ENCODE measurements at places on chromosomes 11 and 22.

GRCh38 chr11:69636512-69637197, 4.3 kb upstream of the CCND1 start:
- DNase-seq, result peak; percentile 92

DNA sequence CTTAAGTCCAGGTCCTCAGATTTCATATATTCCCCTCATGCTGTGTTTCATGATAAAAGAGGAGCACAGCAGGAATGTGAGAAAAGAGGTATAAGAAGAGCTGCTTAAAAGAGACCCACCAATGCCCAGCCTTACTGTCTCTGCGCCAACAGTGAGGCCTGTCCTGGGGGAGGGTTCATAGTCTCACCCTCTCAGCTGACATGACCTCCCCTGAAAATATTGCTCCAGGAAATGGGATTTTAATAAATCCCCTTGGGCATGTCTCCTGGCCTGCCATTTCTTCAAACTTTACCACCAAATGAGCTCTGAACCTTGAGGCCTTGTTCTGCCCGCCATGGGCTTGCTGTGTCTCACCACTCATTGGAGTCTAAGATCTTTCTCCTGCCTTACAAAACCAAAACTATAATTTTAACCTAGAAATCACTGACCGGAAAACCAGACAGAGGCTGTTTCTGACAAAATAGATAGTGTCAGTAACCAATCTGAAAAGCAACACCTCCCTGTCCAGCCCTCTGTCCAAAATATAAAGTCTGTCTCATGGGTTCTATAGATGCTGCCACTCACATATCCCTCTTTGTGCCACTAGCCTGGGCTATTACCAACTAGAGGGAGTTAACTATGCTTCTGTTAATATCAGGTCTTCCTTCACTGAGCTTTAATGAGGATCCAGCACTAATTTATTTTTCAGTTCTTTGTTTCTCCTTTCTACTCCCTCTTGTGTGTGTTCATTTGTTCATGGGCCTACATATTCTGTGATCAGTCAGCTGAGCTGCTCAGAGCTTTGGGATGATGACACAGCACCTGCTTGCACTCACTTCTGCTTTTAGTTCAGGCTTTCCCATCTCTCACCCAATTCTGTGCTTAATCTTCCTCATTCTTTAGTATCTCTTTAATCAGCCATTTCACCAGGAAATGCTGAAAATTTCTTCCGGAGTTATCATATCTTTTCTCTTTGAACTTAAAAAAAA, at the start of gene OR2AG2:
Gene OR2AG2, minus strand, starts transcription at position 51 of the 968 bp plus-strand sequence. CDS start 3,019 bp downstream, outside the sequence.
- DNase-seq, result no peak

DNA sequence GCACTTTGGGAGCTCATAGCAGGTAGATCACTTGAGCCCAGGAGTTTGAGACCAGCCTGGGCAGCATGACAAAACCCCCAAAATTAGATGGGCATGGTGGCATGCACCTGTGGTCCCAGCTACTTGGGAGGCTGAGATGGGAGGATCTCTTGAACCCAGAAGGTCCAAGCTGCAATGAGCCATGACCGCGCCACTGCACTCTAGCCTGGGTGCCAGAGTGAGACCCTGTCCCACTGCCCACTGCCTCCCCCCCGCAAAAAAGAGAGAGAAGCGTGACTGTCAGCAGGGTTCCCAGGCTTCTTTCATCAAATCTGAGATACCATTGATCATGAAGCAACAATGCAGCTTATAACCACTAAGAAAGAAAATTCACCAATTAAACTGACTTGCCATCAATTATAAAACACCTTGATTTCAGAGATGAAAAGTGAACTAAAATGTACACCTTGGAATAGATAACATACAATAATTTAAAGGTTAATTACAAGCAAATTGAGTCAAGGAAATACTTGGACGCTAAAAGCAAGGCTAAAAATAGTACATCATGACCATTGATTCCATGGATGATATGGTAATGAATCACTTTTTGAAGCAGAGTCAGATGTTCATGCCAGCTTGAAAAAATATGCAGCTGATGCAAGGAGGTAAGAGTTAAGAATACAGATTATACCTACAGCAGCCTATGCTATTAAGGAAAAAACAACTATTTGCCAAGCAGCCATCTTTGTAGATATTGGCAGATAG, 90.8 kb upstream of the ALKBH3 start:
- peak; percentile 48 for DNase-seq

DNA sequence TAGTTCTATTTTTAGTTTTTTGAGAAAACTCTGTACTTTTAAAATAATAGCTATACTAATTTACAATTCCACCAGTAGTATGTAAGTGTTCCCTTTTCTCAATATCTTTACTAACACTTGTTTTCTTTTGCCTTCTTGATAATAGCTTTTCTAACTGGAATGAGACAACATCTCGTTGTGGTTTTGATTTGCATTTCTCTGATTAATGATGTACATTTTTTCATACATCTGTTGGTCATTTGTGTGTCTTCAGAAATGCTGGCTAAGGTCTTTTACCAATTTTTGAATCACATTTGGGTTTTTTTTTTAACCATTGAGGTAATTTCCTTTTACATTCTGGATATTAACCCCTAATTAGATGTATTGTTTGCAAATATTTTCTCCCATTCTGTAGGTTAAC, 258.9 kb downstream of the DYNC2H1 start:
- no peak for DNase-seq

- peak; percentile 90 for DNase-seq
Measured at GRCh38 chr11:94732617-94733281, 35.4 kb upstream of the AMOTL1 start.

GRCh38 chr22:26907366-26907765, 250.0 kb downstream of the MIAT start:
- DNase-seq, result no peak

DNA sequence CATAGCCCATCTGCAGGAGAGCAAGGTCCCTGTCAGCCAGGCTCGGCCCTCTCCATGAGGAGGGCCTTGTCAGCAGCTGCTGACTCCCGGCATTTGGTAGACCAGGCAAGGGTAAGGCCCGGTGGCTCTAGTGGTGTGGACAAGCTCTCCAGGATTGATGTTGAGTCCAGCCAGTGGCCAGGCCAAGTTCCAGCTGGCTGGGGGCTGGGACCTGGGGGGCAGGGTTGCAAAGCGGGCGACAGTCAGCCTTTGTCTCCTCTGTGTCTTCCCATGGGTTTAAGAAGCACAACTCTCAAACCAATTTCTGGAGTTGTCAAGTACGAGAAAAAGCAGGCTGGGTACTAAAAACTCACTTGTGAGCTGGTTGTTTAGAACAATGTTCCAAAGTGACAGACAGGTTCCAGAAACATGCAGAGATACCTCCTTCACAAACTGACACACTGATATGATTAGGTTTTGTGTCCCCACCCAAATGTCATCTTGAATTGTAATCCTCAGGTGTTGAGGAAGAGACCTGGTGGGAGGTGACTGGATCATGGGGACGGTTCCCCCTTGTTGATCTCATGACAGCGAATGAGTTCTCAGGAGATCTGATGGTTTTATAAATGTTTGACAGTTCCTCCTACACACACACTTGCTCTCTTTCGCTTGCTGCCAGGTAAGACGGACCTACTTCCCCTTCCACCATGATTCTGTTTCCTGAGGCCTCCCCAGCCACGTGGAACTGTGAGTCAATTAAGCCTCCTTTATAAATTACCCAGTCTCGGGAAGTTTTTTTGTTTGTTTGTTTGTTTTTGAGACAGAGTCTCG, 52.3 kb upstream of the SERPIND1 start:
- DNase-seq, result no peak

DNA sequence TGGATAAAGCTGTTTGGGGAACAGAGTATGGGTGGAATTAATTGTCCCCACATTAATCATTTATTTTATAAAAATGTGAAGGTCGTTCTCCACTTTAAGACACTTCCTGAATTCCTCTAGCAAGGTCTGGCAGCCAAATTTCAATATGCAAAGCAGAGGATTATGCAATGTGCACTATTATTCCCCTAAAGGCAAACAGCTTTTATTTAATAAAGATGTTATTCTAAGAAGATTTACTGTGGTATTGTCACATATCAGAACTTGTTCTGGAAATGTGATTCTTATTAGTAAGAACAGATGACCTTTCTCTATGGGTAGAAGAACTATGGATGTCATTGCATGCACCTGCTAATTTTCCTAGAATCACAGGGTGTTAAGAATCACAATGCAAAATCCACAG, 1128.8 kb upstream of the CCDC90B start:
- no peak for DNase-seq

GRCh38 chr22:38694940-38695339, 5.8 kb downstream of the JOSD1 start:
- DNase-seq, result no peak

GRCh38 chr11:105641433-105641832, 31.6 kb downstream of the GRIA4 start:
- DNase-seq, result no peak

DNA sequence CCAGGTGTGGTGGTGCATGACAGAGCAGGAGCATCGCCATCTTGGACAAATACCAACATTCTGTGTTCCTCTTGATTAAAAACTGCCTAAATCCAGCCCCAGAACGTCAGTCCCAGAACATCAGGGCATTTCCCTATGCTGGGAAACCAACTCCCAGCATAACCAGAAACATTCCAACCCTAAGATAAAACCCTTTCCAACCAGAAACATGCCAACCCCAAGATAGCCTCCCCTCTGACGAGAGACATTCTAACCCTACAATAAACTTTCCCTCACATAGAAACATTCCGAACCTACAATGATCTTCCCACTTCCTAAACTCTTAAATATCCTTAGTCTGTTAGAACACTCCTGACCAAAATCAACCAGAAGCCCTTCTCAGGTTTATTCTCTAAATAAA, 11.6 kb downstream of the PLAAT4 start:
- no peak for DNase-seq

DNA sequence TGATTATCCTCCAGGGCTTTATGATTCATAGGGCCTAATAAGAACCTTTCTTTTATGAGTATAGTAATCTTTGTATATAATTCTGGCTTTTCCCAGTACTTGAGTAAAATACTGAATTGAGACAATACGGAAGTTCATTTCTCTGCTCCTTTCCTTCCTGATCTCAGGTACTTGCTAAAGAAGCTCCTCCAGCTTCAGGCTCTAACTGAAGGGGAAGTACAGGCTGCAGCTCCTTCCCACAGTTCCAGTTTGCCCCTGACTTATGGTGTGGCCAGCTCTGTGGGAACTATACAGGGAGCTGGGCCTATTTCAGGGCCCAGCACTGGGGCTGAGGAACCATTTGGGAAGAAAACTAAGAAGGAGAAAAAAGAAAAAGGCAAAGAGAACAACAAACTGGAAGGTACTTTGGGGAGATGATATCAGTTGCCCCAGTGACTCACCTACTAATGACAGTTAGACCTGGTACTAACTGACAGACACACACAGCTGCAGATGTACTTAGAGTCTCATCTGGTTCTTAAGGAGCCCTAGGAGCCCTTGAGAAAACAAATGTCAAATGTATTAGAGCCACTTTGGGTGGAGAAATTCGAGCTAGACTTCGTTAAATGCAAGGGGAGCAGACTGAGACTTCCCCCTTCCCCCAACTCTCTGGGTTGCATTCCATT, 3.0 kb downstream of the TBRG1 start:
- no peak for DNase-seq

GRCh38 chr22:28077166-28077565, 158.1 kb upstream of the PITPNB start:
- no peak for DNase-seq

DNA sequence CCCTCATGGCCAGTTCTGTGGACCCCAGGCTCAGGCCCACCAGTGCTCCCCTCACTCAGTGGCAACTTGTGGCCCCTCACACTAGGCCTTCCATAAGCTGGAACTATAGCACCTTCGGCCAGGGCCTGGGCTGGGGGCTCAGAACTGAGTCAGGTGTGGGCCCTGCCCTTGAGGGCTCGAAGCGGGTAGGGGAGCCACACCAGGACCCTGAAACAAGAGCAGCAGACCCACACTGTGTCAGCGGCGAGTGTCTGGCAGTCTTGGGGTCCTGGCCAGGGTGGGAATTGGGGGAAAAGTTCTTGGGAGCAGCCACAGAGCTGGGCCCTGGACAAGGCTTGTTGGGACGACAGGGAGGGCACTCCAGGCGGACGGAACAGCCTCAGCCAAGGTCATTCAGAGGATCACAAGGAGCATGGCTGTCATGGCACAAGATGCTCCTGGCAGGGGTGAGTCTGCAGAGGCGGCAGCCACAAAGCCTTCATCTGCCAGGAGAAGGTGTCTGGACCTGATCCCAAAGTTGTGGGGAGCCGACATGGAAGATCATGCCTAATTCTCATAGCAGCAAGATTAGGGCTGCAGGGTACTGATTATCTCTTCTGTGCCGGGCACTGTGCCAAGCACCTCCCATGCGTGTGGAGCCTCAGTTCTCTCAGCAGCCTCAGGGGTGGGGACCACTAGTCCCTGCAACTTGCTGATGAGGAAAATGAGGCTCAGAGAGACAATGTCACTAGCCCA, 50.7 kb downstream of the SHISAL1 start:
- no peak for DNase-seq

GRCh38 chr22:30877662-30878515, 90.7 kb downstream of the MORC2 start:
- DNase-seq, result no peak

- no peak for DNase-seq
Measured at GRCh38 chr22:32409977-32410376, 2.1 kb downstream of the RTCB start.

- DNase-seq, result no peak
Measured at GRCh38 chr22:41957941-41958556, 6.1 kb downstream of the SMIM45 start.

DNA sequence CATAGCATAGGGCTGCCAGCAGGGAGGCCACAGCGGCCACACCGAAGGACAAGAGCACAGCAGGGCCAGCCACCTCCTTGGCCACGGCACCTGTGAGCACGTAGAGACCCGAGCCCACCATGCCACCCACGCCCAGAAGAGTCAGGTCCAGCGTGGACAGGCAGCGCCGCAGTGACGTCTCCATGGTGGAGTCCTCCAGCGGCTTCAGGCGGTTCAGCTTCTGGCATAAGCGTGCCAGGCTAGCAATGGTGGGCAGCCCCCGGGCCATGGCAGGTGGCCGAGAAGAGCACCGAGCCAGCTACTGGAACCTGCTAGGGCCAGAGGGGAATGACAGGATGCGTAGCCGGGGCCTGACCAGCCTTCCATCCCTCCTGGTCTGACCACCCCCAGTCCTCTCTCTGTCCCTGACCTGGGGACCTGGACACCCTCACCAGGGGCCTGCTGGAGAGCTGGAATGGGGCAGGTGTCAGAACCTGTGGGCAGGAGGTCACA, 770 bp downstream of the SLC7A4 start:
- DNase-seq, result no peak

GRCh38 chr11:100575860-100576717, 111.0 kb upstream of the ARHGAP42 start:
- no peak for DNase-seq

- DNase-seq, result peak; percentile 29
Measured at GRCh38 chr22:44685384-44686056, 16.5 kb upstream of the PRR5 start.

DNA sequence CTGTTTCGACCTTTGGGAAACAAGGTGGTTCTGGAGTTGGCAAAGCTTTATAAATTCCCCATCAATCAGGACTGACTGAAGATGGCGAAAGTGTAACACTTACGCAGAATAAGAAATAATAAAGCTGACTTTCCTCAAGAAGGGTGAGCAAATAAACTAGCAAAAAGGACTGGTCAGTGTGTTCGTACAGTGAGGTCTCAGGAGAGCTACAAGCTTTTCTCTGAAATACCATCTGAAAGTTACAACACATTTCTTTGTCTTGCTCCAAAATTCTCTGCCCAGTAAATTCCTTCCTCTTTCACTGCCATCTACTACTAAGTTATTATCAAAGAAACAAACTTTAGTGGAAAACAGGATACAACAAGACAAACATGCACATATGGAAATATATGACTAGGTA, 13.4 kb downstream of the PITPNB start:
- no peak for DNase-seq

All from NCI-H226 (cell line).